ENCODE measurements at places on chromosomes 5 and 9. TPM values are rescaled to one million over a fixed set of nuclear protein-coding genes. Genes with fewer than 3 reads are reported as not detected.

FRMPD1 gene
- total RNA-seq, result not detected

SH3PXD2B gene
- total RNA-seq, result 1.9 TPM

JAK2 gene
- total RNA-seq, result 1.3 TPM

GRAMD2B gene
- 4.0 TPM for total RNA-seq

CCL27 gene
- not detected for total RNA-seq

GOLGA2 gene
- 63.4 TPM for total RNA-seq

MLANA gene
- total RNA-seq, result not detected

SMC5 gene
- total RNA-seq, result 9.7 TPM

- DNase-seq, result no peak
These were observed 68.1 kb upstream of the SPOCK1 start for GRCh38 chr5:137567226-137567625.

- DNase-seq, result no peak
These were observed 1.1 kb upstream of the APBA1 start for GRCh38 chr9:69673311-69673640.

- no peak for DNase-seq
These were observed 146.2 kb upstream of the PLCXD3 start for GRCh38 chr5:41656597-41656996.

- no peak for DNase-seq
These were observed 603.1 kb downstream of the EBF1 start for GRCh38 chr5:158496624-158497023.

DNA sequence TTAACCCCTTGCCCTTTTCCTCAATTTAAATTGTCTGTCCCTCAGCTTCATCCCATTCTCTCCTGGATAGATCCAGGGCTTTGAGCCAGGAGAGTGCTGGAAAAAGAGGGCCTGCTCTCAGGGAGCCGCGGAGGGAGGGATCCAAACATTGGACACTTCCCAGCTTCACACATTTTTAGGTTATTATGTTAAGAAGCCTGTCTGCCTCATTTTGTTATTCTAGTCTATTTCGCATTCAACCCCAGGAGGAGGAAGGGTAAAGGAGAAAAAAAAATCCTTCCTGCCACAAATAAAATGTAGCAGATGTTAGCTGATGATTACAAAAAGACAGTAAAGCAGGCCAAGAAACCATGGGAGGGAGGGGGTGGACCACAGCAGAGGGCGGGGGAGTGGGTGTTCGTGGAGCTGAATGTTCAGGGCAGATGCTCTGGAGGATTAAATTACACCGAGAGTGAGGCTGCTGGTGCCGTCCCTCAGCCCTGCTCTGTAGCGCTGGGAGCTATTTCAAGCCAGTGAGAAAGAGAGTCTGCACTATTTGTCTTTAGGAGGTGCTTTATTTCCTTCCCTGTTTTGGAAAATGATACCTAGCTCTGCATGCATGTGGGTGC, 60.6 kb upstream of the ZFR start:
- no peak for DNase-seq

DNA sequence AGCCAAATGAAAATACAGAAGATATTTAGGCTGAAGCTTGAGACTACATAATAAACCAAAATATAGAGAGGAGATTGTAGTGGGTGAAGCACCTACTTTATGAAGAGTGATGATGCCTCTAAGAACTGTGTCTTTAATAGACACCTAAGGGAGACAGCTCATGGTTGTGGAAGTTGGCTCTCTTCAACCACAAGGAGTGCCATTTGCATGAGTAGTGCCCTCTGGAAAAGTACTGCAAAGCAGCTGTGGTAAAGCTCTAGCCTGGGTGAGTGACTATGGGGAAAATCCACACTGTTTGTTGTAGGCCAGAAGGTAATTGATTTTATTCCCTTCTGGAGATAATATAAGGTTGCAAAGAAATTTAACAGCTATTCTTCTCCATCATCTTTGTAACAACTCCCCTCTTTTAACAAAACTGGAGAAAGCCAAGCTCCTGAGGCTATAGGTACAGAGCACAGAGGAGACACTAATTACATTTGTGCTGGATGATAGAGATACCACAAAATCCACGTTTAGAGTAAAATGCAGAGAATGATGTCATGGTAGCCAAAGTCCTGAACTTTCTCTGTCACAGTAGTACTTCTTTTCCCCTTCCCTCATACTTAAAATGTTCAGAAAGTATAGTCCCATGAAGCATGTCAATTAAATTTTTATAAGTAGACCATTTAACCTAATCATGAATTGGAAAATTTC, 122.8 kb downstream of the STARD4 start:
- no peak for DNase-seq

- DNase-seq, result peak; percentile 13
These were observed 27.1 kb downstream of the UBE2QL1 start for GRCh38 chr5:6475626-6476312.

GRCh38 chr5:142569905-142570304, 116.0 kb downstream of the FGF1 start:
- no peak for DNase-seq

GRCh38 chr5:14855366-14855765, 16.2 kb downstream of the ANKH start:
- no peak for DNase-seq

- DNase-seq, result peak; percentile 80
These were observed 6.3 kb upstream of the MED7 start for GRCh38 chr5:157148734-157149615.

GRCh38 chr5:132823481-132824050, 6.9 kb downstream of the SHROOM1 start:
- DNase-seq, result no peak

DNA sequence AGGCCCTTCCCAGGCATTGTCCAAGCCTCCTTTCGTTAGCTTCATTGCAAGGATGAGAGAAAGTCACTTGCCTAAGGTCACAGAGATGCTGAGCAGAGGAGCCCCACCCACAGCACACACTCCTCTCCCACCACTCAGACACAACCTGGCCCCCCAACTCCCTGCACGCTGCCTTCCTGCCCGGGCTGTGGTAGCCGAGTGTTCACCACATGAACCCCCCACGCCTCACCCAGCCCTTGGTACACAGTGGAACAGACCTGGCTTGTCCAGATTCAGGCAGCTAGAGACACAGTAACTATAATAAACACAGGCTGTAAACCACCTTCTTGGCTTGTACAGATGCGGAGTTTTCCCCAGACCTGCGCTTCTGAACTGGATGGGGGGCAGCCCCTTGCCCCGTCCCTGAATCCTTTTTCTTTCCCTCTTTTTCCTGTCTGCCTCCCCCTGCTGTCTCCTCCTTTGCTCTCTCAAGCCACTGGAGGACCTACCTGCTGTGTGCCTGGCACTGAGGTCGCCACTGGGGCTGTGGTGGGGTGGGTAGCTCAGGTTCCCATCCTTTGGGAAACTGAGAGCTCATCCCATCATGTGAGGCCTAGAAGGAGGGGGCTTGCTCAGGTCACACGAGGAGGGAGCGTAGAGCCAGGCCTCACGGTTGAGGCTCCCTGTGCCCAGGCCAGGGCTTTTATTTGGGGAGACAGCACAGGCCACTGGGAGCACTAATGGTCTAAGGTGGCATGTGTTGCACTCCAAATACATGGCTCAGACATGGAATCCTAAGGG, 55.7 kb upstream of the SYNPO start:
- DNase-seq, result no peak

DNA sequence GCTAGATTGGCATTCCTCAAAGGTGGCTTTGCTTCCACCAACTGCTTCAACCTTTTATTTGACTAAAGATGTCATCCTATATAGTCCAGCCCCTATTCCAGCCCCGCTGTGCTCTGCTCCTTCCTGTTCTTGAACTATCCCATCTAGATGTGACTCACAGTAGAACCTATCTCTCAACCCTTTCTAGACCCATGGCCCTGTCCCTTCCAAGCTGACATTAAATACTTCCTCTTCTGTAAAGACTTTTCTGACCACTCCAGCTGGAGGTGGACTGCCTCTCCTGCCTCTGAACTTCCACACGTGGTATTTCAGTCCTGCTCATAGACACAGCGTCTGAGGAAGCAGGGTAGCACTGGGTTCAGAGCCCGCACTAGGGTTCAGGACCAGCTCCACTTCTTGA, 32.4 kb downstream of the OSTF1 start:
- no peak for DNase-seq

DNA sequence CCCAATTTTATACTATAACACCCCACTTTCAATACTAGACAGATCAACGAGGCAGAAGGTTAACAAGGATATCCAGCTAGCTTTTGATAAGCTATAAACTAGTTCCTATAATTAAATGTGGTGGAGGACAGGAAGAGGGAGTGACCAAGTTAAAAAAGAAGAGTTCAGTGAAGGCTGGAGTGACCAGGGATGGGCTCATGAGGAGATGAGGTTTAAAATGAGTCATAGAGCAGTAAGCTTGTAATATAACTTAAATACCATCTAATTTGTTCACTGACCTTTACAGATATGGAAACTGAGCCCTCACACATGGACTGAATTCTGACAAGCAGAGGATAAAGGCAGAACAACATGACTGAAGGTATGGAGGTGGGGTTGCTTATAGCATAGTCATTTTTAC, 284.5 kb downstream of the SPATA31D1 start:
- no peak for DNase-seq

- DNase-seq, result peak; percentile 87
These were observed 192.5 kb downstream of the CD180 start for GRCh38 chr5:67003935-67004729.

Measured in HT-29 (cell line).